ENCODE measurements at places on chromosomes 3 and 15.

- H3K4me3 ChIP-seq, result no peak overlapping the region
- H3K4me1 ChIP-seq, result no peaks in the 10 kb centered on the region
- no peaks in the 10 kb centered on the region for H3K27me3 ChIP-seq
- H3K36me3 ChIP-seq, result no peaks in the 10 kb centered on the region
- DNase-seq, result no peak
These were observed 274.1 kb downstream of the OTOL1 start for GRCh38 chr3:161770484-161771386.

DNA sequence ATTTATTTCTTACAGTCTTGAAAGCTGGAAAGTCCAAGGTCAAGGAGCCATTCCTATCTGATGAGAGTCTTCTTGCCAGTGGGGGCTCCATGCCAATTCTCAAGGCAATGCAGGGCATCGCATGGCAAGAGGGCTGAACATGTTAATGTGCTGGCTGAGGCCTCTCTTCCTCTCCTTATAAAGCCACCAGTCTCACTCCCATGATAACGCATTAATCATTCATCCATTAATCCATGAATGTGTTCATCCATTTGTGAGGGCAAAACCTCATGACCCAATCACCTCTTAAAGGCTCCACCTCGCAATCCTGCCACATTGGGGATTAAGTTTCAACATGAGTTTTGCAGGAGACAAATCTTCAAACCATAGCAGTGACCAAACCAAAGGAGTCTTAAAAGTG lies 118.3 kb downstream of the PROS1 start:
- no peaks in the 10 kb centered on the region for H3K27me3 ChIP-seq
- DNase-seq, result no peak
- no peak overlapping the region for H3K27ac ChIP-seq
- no peaks in the 10 kb centered on the region for H3K4me1 ChIP-seq

DNA sequence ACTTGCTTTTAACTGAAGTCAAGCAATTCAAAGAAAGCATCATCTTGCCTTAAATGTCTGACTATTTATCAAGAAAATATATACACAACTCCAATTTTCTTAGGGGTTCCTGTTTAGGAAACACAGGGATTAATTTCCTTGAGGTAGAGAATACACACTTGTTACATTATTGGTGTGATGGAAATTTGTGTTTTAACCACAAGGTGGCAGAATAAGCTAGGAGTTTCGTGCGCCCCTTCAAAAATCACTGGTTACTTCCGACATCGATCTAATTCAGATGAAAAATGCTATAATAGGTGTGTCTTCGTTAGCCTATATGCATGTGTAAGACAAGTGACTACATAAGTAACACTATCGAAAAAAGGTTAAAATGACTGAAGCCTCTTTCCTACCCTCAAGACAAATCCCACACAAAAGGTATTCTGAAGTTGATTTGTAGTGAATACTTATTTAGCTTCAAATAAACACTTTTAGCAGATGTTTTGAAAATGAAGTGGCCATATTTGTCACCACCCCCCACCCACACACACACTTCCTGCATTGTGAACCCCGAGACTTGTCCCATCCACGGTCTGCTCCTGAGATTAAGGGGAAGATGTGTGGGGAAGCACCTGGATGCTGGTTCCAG lies 246.5 kb downstream of the ROBO1 start:
- no peak for DNase-seq
- H3K27me3 ChIP-seq, result no peaks in the 10 kb centered on the region
- no peak overlapping the region for H3K4me3 ChIP-seq
- no peaks in the 10 kb centered on the region for H3K4me1 ChIP-seq
- no peak overlapping the region for H3K27ac ChIP-seq

DNA sequence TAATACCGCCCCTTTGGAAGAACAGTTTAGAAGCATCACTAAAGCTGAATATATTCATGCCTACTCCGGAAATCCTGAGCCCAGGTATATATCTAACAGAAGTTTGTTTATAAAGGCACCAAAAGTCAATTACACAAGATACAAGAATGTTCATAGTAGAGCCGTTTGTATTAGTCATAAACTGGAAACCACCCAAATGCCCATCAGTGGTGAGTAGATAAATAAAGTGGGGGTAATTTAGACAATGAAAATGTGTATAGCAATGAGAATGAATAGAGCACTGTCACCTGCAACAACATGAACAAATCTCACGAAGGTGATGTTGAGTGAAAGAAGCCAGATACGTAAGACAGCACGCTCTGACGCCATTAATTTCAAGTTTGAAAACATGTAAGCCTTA lies 68.3 kb upstream of the GLCE start:
- H3K4me3 ChIP-seq, result no peak overlapping the region
- no peak for DNase-seq
- H3K4me1 ChIP-seq, result no peaks in the 10 kb centered on the region
- H3K27ac ChIP-seq, result no peak overlapping the region

DNA sequence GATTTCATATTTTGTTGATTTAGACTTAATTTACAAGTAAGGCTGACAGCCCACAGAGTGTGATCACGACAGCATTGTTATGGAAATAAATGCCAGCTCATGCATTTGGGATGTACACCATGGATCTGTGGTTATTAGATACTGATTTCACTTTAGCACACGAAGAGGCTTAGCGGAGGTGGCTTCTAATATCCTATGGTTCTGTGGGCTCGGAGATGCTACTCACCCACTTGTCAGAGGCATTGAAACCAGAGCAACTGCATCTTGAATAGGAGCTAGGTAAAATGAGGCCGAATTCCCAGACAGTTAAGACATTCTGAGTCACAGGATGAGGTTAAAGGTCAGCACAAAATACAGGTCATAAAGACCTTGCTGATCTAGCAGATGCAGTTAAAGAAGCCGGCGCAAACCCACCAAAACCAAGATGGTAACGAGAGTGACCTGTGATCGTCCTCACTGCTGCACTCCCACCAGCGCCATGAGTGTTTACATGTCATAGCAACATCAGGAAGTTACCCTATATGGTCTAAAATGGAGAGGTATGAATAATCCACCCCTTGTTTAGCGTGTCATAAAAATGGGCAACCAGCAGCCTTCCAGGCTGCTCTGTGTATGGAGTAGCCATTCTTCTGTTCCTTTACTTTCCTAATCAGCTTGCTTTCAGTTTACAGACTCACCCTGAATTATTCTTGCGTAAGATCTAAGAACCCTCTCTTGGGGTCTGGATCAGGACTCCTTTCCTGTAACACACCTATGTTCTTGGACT lies 117.5 kb downstream of the PGPEP1L start:
- H3K36me3 ChIP-seq, result no peaks in the 10 kb centered on the region
- H3K4me1 ChIP-seq, result no peaks in the 10 kb centered on the region
- no peak overlapping the region for H3K27ac ChIP-seq
- H3K4me3 ChIP-seq, result no peak overlapping the region
- H3K27me3 ChIP-seq, result no peaks in the 10 kb centered on the region
- DNase-seq, result no peak

DNA sequence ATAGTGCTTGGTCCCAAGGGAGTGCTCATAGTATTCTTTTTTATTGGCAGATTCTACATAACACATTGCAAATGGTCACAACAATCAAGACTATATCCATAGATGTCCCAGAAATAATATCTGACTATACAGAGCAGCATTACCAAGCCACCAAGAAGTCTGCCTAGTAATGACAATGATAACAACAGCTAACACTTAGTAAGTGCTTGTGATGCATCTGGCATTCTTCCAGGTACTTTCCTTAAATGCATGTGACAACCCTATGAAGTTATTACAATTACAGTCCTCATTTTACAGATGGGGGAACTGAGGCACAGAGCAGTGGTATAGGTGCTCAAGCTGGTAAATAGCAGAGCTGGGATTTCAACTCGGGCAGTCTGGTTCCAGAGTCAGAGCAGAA lies 49.6 kb upstream of the ICE2 start:
- DNase-seq, result peak; percentile 68
- H3K4me1 ChIP-seq, result peaks cover 87% of the 10 kb centered on the region
- no peak overlapping the region for H3K4me3 ChIP-seq
- no peaks in the 10 kb centered on the region for H3K27me3 ChIP-seq
- H3K27ac ChIP-seq, result peak overlapping the region; percentile 71
- H3K36me3 ChIP-seq, result peaks cover 16% of the 10 kb centered on the region

GRCh38 chr3:53156368-53156834 lies 4.6 kb upstream of the PRKCD start:
- no peaks in the 10 kb centered on the region for H3K36me3 ChIP-seq
- no peak overlapping the region for H3K27ac ChIP-seq
- peaks cover 4% of the 10 kb centered on the region for H3K27me3 ChIP-seq
- peaks cover 8% of the 10 kb centered on the region for H3K4me1 ChIP-seq
- no peak overlapping the region for H3K4me3 ChIP-seq

GRCh38 chr3:31456373-31456772 lies 76.4 kb upstream of the STT3B start:
- H3K4me3 ChIP-seq, result no peak overlapping the region
- DNase-seq, result no peak
- H3K36me3 ChIP-seq, result no peaks in the 10 kb centered on the region
- no peak overlapping the region for H3K27ac ChIP-seq

- no peaks in the 10 kb centered on the region for H3K4me1 ChIP-seq
- no peaks in the 10 kb centered on the region for H3K27me3 ChIP-seq
- no peaks in the 10 kb centered on the region for H3K36me3 ChIP-seq
- no peak overlapping the region for H3K27ac ChIP-seq
- no peak overlapping the region for H3K4me3 ChIP-seq
- peak; percentile 8 for DNase-seq
These were observed 207.1 kb downstream of the TBC1D2B start for GRCh38 chr15:77870195-77871065.

- H3K27me3 ChIP-seq, result no peaks in the 10 kb centered on the region
- H3K36me3 ChIP-seq, result no peaks in the 10 kb centered on the region
These were observed 1248.4 kb downstream of the NSUN3 start for GRCh38 chr3:95311272-95311671.

DNA sequence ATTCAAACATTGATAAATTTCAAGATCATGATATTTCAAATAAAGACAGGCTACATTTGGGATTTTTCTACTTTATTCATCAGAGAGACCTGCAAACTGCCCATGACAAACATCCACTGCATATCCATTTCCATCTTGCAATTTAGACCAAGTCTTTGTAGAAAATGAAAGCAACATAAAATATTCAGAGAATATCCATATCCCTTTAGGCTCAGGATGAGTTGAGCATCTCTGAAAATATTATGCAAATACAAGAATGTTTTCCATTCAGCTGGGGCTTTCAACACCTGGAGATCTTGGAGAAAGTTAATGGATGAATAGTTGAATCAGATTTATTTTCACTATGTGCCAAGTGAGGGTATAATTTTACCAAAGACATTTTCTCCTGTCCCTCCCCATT lies 103.4 kb downstream of the TUSC7 start:
- H3K27me3 ChIP-seq, result no peaks in the 10 kb centered on the region
- H3K4me1 ChIP-seq, result no peaks in the 10 kb centered on the region
- no peak overlapping the region for H3K4me3 ChIP-seq
- no peak overlapping the region for H3K27ac ChIP-seq
- DNase-seq, result no peak
- no peaks in the 10 kb centered on the region for H3K36me3 ChIP-seq

GRCh38 chr15:47484059-47484458 lies 233.2 kb upstream of the SEMA6D start:
- H3K4me1 ChIP-seq, result no peaks in the 10 kb centered on the region
- no peak for DNase-seq
- no peaks in the 10 kb centered on the region for H3K27me3 ChIP-seq
- no peak overlapping the region for H3K27ac ChIP-seq
- no peak overlapping the region for H3K4me3 ChIP-seq
- no peaks in the 10 kb centered on the region for H3K36me3 ChIP-seq

GRCh38 chr3:4993276-4994143 lies 14.3 kb downstream of the BHLHE40 start:
- no peak for DNase-seq
- H3K4me1 ChIP-seq, result no peaks in the 10 kb centered on the region
- no peak overlapping the region for H3K27ac ChIP-seq
- H3K4me3 ChIP-seq, result no peak overlapping the region
- no peaks in the 10 kb centered on the region for H3K27me3 ChIP-seq
- no peaks in the 10 kb centered on the region for H3K36me3 ChIP-seq

- no peak overlapping the region for H3K27ac ChIP-seq
- H3K4me1 ChIP-seq, result no peaks in the 10 kb centered on the region
- H3K27me3 ChIP-seq, result no peaks in the 10 kb centered on the region
- no peak overlapping the region for H3K4me3 ChIP-seq
These were observed 63.3 kb upstream of the GATM start for GRCh38 chr15:45441686-45442085.

GRCh38 chr3:113590983-113591382 lies 58.6 kb downstream of the SIDT1 start:
- H3K36me3 ChIP-seq, result peaks cover 5% of the 10 kb centered on the region
- H3K27ac ChIP-seq, result no peak overlapping the region
- no peak overlapping the region for H3K4me3 ChIP-seq
- H3K27me3 ChIP-seq, result no peaks in the 10 kb centered on the region
- DNase-seq, result no peak

GRCh38 chr3:61631108-61631769 lies 69.9 kb downstream of the PTPRG start:
- H3K27ac ChIP-seq, result no peak overlapping the region
- H3K36me3 ChIP-seq, result no peaks in the 10 kb centered on the region
- no peak for DNase-seq

DNA sequence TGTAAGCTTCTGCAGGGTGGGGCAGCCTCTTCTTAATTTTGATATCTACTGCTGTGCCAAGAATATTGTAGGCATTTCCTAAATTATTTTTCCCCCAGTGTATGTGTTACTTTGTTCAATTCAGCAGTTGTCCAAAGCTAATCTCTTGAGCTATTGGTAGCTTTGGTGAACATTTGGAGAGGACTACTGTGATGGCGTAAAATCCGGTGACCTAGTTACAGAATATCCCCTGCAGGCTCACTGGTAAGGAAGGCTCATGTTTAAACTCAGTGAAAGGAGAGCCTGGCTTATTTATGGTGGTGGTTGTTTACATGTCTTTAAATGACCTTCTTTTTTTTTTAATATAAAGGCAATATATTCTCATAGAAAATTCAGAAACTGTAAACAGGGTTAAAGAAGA lies 105.6 kb downstream of the LPP start:
- H3K36me3 ChIP-seq, result no peaks in the 10 kb centered on the region
- H3K27ac ChIP-seq, result no peak overlapping the region
- no peaks in the 10 kb centered on the region for H3K27me3 ChIP-seq
- H3K4me3 ChIP-seq, result no peak overlapping the region
- DNase-seq, result no peak

GRCh38 chr15:44081026-44082013 lies 113.8 kb downstream of the FRMD5 start:
- no peaks in the 10 kb centered on the region for H3K36me3 ChIP-seq
- H3K27me3 ChIP-seq, result no peaks in the 10 kb centered on the region

DNA sequence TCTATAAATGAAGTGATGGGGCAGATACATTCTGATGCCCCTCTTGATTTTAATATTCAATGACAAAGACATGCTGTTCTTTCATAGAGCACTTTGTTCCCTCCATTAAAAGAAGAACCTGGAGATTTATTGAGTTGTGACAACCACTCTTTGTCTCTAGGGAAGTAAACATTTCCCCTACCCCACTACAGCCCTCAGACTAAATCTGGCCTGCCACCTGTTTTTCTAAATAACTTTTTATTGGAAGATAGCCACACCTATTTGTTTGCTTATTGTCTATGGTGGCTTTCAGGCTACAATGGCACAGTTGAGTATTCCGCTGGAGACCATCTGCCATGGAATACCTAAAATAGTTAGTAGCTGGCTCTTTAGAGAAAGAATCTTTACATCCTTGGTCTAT lies 41.2 kb upstream of the ZNF385D start:
- no peaks in the 10 kb centered on the region for H3K36me3 ChIP-seq
- DNase-seq, result no peak
- H3K4me1 ChIP-seq, result no peaks in the 10 kb centered on the region
- H3K4me3 ChIP-seq, result no peak overlapping the region
- no peak overlapping the region for H3K27ac ChIP-seq
